ENCODE measurements at places on chromosomes 2 and 18.

DNA sequence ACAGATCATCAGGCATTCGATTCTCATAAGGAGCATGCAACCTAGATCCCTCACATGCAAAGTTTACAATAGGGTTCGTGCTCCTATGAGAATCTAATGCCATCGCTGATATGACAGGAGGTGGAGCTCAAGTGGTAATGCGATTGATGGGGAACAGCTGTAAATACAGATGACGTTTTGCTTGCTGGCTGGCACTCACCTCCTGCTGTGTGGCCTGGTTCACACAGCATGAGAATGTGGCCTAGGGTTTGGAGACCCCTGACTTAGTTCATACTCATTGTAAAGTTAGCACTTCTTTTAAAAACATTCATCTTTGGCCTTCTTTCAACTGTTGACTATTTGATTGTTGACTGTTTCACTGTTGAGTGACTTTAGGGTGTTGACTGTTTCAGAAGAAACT, 8.7 kb upstream of the CHMP1B start:
- no peak for DNase-seq

DNA sequence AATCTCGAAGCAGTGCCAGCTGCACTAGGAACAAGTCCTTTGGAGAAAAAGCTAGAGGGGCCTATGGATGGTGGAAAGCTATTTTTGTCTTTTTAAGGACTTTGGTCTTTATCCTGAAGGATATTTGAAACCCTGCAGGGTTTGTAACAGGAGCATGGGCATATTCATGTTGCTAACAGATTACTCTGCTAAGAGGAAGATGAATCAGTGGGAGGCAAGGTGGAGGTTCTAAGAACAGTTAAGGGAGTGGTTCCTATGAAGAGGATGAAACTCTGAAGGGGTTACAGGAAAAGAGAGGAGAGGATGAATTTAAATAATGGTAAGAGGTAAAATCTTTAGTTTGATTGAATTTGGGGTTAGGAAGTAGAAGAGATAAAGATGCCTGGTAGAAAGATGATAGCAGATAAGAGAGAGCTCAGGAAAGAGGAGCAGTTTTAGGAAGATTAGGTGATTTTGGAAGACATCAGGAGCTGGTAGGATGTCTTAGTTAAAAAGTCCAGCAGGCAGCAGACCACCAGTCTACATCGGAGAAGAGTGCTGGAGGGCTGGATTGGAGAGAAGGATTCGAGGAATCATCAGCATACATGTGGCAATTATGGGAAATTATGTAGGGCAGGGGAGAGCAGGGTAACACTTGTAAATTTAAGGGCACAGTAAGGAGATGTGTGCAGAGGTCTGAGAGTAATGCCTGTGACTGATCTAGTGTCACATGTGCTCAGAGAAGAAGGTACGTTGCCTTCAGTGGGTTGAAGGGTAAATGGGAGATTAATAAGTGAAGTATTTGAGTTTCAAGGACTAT, 39.3 kb upstream of the C1GALT1C1L start:
- DNase-seq, result no peak

DNA sequence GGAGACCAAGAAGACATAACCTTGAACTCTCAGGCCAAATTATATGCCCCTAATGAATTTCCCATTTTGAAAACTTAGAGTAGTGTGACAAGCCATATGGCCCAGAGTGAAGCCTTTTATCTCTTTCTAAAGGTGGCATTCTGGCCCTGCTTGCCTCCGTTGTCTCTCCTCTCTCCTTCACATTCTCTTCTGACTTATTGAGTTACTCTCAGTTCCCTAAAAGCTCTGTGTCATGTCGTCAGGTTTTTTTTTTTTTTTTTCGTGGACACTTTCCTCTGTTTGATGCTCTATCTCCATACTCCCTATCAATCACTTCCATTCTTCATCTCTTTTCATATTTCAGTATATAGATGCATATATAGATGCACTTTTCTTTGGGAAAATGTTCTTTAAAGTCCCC, 128.1 kb upstream of the RPRM start:
- no peak for DNase-seq

GRCh38 chr2:240451108-240451611, 15.7 kb downstream of the GPC1 start:
- DNase-seq, result no peak

- DNase-seq, result no peak
Observed at GRCh38 chr18:21650311-21650710, 38.2 kb downstream of the SNRPD1 start.

GRCh38 chr2:83481436-83481835, 977.6 kb downstream of the SUCLG1 start:
- no peak for DNase-seq

GRCh38 chr18:27378431-27379095, 193.5 kb upstream of the CHST9 start:
- DNase-seq, result peak; percentile 85

GRCh38 chr2:57440437-57440836, 606.2 kb upstream of the VRK2 start:
- DNase-seq, result no peak

DNA sequence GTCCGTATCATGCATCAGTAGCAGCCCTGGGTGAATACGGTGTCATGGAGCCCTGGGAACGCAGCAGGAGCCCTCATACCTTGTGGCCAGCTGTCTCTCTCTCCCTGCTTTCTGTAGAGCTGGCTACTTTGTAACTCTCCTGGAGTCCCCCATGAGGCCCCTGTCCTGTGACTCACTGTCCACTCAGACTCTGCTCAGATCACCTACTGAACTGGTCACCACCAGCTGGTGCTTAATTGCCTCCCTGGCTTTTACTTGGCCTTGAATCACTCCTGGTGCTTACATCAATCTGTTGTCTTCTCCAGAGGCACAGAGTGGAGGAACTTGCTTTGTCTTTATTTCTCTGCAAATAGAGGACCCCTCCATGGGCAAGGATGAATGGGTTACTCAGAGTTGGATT, 172.7 kb downstream of the HRH4 start:
- no peak for DNase-seq

DNA sequence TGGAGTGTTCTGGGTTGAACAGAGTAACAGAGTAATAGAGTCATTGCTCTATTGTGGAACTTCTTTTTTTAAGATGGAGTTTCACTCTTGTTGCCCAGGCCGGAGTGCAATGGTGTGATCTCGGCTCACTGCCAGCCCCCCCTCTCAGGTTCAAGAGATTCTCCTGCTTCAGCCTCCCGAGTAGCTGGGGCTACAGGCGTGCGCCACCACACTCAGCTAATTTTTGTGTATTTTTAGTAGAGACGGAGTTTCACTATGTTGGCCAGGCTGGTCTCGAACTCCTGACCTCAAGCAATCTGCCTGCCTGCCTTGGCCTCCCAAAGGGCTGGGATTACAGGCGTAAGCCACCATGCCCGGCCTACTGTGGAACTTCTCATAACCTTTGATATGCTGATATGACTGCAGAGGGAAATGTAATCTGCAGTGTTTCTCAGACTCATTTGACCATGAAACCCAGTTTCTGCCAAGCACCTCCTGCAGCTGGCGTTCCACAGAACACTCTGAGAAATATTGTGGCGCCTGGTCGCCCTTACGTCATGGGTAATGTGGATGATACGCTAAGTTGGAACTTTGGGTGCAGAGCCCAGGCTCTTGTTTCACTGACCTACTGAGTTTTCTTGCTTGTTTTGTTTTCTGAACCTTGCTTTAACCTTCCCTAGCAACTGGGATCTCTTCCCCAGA, 213.8 kb downstream of the BCL2 start:
- no peak for DNase-seq

DNA sequence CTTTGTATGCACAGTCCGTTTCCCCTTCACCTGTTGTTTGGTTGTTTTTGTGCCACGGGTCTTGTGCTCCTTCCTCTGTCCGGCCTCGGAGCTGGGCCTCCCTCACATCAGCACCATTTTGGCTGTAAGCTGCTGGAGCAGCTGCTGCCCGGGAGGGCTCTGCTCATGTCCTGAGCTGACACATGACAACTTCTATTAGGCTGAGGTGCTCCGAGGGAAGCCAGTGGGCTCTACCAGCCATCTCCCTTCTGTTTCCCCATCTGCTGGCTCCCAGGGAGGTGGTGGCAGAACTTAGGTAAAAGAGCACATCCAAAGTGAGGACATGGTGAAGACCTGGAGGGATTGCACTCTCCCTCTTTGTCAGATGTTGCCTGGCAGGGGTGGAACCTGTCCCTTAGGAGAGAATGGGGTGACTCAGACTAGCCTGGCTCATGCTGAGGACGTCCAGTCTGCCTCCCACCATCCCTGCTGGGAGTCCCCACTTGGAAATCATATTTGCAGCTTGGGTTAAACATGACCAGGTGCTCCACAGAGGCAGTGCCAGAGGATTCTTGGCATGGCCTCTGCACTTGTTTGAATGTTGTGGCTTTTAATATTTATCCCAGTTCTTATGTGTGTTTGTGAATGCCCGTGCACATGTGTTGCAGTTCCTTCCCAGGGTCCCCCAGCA, 49.8 kb upstream of the TNP1 start:
- DNase-seq, result no peak

- peak; percentile 6 for DNase-seq
Observed at GRCh38 chr2:189466656-189467055, 25.4 kb downstream of the WDR75 start.

DNA sequence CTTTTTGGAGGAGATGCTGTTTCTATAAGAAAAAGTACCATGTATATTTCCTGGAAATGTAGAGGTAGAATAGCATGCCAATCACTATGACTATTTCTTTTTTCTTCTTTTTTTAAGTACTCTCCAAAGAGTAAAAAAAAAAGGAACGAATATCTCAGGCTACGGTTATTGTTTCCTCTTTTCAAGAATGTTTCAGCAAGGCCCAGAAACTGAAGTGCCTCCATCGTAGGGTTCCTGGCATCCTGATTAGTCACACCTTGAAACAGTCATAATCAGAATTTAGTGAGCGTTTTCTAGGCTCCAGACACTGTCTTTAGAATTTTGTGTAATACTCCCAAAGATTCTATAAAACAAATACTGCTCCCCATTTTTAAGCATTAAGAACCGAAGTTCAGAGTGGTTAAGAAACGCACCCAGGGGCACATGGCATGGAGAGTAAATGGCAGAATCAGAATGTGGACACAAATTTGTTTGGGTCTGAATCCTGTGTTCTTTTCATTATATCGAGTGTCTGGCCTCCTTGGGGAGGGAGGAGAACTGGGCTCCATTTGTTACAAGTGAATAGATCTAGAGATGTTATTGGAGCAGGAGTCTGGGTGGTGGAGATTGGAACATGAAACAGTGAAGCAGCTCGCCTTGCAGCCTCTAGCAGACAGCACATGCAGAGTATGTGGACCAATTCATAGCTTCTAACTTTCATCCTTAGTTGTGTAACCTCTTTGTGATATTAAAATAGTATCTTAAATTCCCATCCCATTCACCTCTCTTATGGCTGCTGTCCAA, 26.7 kb downstream of the ZEB2 start:
- DNase-seq, result no peak

DNA sequence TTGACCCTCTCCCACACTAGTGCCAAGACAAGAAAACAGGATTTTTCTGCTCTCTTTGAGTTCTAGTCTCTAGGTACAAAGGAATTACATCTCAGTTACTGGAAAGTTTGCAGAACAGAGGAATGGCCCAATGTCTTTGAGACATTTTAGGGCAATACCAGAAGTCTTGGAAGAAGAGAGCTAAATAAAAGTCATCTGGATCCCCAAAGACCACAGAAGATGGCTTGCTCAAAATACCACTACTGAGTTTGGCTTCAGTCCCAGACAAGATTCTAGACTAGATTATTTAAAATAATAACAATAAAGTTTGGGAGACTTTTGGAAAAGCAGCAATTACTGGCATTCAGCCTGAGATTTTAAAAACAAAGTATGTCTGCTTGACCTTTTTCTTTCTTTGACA, 61.9 kb upstream of the HK2 start:
- no peak for DNase-seq

DNA sequence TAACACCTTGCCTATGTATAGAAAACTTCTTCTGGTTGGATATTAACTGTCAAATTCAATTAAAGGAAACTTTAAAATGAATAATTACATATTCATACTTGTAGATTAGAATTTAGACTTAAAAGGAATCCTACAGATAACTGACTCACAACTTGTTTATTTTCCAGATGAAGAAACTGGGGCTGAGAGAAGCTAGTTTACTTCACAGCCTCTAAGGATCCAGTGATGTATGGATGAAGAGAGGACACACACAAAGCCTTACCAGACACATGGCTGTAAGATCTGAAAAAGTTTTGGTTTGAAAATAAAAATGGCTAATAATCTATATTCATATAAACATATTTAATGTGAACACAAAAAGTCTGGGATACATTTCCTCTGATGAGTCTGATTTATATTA, 72.3 kb downstream of the PRELID3A start:
- no peak for DNase-seq

DNA sequence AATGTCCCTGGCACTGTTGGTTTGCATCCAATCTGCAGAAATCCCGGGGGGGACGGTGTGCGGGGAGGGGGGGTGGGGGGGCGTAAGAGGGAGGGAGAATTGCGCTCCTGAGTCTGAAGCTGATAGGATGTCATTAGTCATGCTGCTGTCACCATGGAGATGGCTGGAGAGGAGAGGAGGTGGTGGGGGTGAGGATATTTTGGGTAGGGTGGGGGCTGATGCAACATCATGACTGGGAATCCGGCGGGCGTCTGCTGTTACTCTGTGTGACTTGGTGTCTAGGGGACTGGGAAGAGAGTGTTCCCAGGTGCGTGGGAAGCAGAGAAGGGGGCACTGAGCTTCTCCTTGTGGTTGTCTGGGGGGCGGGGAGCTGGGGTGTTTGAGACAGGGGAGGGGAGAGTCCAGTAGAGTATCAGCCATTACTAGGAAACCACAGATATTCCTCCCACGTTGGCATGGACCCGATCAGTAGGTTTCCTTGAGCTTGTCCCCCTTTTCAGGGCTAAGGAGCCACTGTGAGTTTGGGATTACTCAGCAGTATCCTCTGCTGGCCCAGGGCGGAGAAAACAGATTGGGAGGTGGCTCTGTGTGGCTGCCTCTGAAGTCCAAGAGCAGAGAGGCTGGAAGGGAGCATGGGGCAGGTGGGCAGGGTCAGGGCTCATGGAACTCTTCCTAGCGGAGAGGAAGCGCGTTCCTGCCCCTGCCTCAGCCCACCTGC, 18.9 kb downstream of the TET3 start:
- no peak for DNase-seq

GRCh38 chr2:196697825-196698224, 58.3 kb downstream of the CCDC150 start:
- DNase-seq, result no peak

GRCh38 chr2:11667194-11667593, 2.8 kb downstream of the NTSR2 start:
- DNase-seq, result no peak

DNA sequence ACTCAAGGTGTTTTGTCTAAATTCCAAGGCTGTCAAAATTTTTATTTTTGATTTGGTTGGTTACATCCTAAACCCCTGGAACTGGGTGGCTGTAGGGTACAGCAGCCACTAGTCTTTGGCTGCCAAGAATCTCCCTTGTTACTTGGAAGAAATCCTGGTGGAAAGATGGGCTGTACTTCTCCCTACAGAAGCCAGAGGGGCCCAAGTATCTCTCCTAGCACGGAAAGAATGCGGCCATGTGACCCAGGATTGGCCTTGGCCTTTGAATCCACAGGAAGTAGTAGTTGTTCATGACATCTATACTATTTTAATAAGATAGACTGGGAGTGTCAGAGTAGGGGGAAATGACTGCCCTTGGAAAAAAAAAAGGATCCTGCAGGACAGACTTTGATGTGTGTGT, 54.4 kb upstream of the MYO3B start:
- DNase-seq, result no peak
